ENCODE measurements at places on chromosomes 3 and 15. TPM values are rescaled to one million over a fixed set of nuclear protein-coding genes. Genes with fewer than 3 reads are reported as not detected.

PIERCE2 gene
- total RNA-seq, result 0.94 TPM

CRABP1 gene
- not detected for total RNA-seq

TEX55 gene
- not detected for total RNA-seq

CPNE9 gene
- total RNA-seq, result not detected

CCDC54 gene
- total RNA-seq, result not detected

WDR76 gene
- total RNA-seq, result 6.6 TPM

ZMYND10 gene
- total RNA-seq, result 0.36 TPM

CLDN11 gene
- 277 TPM for total RNA-seq

SLC28A1 gene
- total RNA-seq, result not detected

RARB gene
- total RNA-seq, result 51.6 TPM

MAGEL2 gene
- not detected for total RNA-seq

PRSS50 gene
- total RNA-seq, result not detected

FBLN2 gene
- total RNA-seq, result 1.5 TPM

KLF15 gene
- total RNA-seq, result 0.63 TPM

SERINC4 gene
- total RNA-seq, result not detected

XCR1 gene
- total RNA-seq, result not detected

GPR171 gene
- total RNA-seq, result not detected

IGSF10 gene
- total RNA-seq, result 0.19 TPM

All from endothelial cell of coronary artery (primary cell).